Germinal center (tissue), 1 donor: ENCODE measurements at places on chromosomes 16 and 17.

DNA sequence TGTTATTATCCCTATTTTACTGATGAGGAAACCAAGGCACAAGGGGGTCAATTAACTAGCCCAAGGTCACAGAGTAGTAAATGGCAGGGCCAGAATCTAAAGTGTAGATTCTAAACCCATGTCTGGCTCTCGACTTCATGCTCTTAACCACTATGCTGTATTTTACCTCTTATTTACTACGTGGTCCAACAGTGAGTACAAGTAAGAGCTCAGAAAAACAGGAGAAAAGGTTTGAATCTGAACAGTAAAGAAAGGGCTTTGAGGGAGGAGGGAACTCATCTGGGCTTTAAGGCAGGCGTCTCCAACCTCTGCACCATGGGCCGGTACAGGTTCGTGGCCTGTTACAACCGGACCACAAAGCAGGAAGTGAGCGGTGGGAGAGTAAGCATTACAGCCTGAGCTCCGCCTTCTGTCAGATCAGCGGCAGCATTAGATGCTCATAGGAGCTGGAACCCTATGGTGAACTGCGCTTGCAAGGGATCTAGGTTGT, 62.9 kb downstream of the SMURF2 start:
- DNase-seq = peak; percentile 11

DNA sequence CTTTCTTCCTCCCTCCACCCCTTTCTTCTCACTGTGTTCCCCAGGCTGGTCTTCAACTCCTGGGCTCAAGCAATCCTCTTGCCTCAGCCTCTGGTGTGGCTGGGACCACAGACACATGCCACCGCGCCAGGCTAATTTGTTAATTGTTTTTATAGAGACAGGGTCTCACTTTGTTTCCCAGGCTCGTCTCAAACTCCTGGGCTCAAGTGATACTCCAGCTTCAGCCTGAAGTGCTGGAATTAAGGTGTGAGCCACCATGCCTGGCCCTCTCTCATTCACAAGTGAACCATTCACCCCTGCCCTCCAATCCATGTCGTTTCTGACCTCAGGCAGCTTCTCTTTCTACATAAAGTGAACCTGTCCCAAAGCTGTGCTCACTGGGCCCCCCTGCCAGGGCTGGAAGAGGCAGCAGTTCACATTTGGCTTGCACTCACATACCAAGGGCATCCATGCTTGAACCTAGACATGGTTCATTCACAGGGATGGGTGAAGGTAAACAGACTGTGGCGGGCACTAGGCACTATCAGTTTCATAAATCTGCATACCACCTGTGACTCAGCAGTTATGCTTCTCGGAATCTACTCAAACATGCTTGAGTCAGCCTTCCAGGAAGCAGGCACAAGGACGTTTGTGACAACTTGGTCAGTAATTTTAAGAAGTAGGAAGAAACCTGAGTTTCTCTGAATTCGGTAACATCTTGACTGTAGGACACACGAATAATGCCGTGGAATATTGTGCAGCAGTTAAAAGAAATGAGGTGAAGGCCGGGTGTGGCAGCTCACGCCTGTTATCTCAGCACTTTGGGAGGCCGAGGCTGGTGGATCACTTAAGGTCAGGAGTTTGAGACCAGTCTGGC, 6.0 kb upstream of the RNF213 start:
- DNase-seq = no peak

GRCh38 chr17:61221597-61222471, 177.8 kb upstream of the TBX2 start:
- no peak for DNase-seq

GRCh38 chr17:50538549-50539410, 6.2 kb downstream of the EPN3 start:
- no peak for DNase-seq

GRCh38 chr16:51753467-51754127, 602.5 kb upstream of the SALL1 start:
- no peak for DNase-seq

- DNase-seq = no peak
Measured at GRCh38 chr16:82658796-82659195, 32.0 kb downstream of the CDH13 start.

- DNase-seq = no peak
Measured at GRCh38 chr16:85853547-85854545, 45.1 kb upstream of the IRF8 start.

- DNase-seq = no peak
Measured at GRCh38 chr16:54215471-54215870, 71.1 kb downstream of the IRX3 start.

DNA sequence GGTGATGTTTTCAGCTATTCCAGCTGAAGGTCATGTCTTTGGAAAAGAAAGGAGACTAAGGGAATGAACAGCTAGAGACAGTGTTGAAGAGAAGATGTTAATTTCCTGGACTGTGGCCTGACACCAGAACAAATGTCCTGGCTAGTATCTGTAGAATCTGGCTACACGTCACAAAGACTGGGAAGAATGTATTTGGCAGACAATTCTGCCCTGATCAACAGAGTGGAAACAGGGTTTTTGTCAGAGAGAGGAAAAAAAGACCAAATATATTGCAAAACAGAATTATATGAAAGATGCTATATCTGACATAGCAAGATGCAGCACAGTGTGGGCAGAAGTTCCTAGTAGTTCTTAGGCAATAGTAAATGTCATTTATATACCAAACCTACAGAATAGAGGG, 17.0 kb upstream of the ANKFN1 start:
- no peak for DNase-seq
